T-cell (primary cell): ENCODE measurements at places on chromosomes 16 and 17. TPM values are rescaled to one million over a fixed set of nuclear protein-coding genes. Genes with fewer than 3 reads are reported as not detected.

The NETO2 gene
- 1.9 TPM for total RNA-seq

DNA sequence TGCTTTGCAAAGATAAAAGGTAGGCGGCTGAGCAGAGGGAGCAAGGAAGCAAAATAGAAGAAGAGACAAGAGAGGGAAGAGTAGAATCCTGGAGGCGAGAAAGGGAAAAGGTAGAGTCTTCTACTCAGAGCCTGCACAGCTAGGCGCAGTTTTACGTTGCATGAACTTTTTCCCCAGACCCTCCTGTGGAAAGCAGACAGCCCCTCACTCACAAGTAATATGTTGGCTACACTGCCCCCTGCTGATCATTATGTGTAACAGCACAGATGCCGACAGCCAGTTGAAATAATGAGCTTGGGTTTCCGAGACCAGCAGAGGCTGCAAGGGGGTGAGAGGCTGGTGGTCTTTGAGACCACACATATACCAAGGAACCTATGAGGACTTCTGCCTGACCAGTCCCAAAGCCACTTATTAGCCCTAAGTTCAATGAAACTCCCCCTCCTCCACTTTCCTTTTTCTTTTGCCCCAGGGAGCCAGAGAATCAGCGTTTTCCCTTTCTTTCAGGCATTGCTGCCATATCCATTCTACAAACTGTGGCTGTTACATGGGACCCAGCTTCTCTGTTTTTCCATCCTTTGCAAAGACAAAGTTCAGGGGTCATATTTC, 22.5 kb upstream of the CMTR2 start:
- peak; percentile 7 for DNase-seq

The OTOP3 gene
- not detected for total RNA-seq

DNA sequence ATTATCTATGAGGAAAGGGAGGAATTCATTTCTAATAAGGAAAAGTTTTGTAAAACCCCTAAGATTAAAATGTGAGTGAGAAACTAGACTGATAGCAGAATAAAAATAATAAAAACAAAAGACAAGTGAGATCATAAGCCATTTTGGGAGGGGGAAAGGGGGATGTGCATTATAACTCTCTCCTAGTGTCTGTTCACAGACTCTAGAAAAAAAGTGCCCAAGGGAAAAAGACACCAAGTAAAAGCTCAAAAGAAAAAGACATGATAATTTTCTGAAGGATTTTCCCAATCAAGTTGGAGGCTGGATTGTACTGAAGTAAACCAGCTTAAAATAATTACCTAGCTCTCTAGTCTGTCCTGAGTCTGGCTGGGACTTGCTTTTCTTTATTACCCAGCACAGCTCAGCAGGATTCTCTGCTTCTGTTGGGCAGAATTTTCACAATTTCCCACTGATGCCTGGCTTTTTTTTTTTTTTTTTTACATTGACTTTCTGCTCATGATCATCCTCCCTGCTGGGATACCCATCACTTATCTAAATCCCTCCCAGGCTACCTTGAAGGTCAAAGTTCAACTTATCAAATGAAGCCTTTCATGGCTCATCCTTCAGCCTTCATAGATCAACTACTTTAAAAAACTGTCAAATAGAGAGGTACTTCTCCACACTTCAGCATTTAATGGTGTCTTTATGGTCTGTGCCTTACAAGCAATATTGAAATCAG, 124.2 kb upstream of the KCNJ16 start:
- DNase-seq = no peak

The TBX21 gene
- total RNA-seq = 11.0 TPM

The ZG16B gene
- total RNA-seq = not detected

DNA sequence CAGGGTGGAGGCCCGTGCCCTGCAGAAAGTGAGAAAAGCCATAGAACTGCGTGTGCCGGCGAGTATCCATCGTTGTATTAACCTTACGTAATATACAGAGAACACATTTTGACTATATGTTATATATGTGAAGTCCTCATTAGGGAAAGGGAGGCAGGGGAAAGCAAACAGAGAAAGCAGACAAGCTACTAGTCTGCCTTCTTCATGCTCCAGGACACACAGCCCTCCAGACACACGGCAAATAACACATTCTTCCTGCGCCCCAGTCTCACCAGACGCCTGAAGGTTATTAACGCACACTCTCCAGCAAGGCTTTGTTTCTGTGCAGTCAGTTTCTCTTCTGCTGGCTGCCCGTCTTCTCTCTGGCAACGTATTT, 28.8 kb downstream of the PRDM7 start:
- no peak for DNase-seq

DNA sequence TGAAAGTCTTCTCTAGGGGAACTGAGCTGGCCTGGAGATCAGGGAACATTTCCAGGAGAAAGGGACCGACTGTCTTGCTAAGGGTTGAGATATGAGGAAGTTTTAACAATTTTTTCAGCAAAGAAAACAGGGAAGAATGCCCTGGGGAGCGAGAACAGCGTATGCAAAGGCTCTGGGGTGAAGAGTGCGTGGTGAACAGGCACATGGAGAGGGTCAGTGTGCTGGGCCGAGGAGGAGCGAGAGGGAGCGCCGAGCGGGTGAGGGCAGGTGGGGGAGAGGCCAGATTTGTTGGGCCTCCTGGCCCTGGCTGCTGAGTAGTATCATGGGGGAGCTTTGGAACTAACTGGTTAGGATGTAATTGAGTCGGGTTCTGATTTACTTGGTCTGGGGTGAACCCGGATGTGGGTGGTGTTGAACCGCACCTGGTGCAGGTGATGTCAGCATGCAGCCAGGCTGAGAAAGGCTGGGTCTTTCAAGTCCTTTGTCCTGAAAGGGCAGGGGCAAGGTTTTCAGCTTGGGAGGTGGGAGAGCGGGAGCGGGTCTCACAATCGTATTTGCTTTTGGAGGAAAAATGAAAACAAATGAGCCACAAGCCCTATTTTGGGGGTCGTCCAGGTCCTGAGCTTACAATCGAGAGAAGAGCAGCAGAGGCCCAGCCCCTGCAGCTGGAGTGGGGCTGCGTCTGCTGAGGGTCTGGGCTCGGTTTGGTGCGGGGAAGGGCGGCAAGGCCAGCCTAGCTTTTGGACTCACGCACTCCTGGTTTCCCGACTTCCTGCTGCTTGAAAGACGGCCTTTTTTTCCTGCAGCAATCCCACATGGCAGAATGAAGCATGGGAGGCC, 11.1 kb upstream of the WFDC1 start:
- DNase-seq = no peak

DNA sequence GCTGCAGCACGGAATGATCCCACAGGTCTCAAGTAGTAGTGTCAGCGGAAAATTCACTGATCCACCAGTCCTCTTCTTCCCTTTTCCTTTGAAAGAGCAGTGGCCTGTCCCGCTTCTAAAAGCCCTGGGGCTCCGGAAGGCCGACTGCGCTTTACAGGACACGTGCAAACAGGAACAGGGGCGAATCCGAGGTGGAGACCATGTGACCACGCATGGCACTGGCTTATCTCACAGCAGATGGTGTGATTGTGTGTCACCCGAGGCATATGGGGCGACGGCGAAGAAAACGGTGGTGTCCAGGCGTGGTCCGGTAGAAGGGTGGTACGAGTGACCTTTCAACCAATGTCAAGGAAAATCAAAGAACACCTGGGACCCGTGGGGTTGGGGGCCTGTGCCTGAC, 12.0 kb upstream of the KCNJ18 start:
- no peak for DNase-seq

- DNase-seq = no peak
These were observed 69.8 kb downstream of the SHISA9 start for GRCh38 chr16:12971241-12971640.

GRCh38 chr16:82034981-82035612, at the start of gene HSD17B2:
Gene HSD17B2 (plus strand): TSS chr16:82035253. CDS start chr16:82035425, 172 bp downstream.
- DNase-seq = no peak

DNA sequence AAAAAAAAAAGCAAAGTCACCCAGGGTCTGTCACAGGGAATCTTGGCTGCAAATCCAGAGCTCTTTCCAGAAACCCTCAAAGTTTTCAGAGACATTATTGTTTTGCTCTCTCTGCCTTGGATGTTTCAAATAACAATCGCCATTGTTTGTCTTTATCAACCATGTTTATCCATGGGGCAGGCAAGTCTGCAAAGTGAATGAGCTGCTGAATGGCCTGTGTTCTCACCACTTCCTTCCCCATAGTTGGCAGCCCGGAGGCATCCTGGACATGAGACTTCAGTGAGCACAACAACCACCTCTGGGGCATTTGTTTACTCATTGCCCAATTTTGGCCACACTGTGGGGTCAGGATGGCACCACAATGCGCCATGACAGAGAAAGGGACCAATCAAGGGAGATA, 53.1 kb upstream of the USP7 start:
- DNase-seq = no peak

The CCL14 gene
- not detected for total RNA-seq

The KRT40 gene
- total RNA-seq = not detected
